ENCODE measurements at places on chromosomes 6 and 20.

DNA sequence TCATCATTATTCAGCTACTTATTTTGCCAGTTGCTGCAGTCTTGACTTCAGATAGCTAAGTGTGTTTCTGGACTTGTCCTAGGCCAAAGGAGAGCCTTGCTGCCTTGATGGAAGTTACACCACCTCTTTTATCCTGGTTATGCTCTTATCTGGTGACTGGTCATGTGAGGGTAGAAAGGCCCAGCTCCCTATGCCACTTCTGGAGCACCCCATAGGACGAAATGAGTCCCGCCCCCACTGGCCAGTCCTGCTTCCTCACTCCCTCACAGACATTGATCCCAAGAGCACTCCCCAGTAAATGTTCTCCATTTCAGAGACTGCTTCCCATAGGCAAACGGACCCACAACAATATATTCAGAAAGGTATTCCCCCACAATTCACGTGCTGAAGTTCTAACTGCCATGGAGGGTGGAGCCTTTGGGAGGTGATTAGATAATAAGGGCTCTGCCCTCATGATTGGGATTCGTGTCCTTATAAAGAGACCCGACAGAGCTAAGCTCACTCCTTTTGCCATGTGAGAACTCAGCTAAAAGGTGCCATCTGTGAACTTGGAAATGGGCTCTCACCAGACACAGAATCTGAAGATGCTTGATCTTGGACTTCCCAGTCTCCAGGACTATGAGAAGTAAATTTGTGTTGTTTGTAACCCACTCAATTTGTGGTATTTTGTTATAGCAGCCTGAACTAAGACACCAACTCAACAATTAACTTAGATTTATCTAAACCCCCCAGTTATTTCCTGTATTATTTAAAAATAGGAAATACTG is 21.5 kb upstream of the ELOVL2 start:
- DNase-seq, result no peak

DNA sequence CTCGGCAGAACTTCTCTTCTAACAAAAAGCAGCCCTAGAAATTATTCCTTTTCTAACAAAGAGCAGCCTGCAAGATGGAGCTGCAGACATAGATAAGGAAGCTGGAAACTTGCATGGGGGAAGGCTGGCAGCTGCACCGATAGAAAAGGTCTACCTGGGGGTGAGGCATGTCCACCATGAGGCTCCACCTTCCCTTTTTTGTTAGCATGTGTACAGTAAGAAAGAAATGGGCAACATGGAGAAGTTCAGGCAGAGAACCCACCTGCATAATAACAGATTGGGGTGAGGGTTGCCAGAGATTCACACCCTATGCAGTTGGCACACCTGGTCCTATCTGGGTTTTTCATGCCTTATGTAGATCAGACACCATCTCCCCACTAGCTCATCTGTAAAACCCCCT is 25.4 kb downstream of the ZNF311 start:
- DNase-seq, result no peak

- no peak for DNase-seq
Observed at GRCh38 chr6:21494505-21494904, 99.0 kb upstream of the SOX4 start.

DNA sequence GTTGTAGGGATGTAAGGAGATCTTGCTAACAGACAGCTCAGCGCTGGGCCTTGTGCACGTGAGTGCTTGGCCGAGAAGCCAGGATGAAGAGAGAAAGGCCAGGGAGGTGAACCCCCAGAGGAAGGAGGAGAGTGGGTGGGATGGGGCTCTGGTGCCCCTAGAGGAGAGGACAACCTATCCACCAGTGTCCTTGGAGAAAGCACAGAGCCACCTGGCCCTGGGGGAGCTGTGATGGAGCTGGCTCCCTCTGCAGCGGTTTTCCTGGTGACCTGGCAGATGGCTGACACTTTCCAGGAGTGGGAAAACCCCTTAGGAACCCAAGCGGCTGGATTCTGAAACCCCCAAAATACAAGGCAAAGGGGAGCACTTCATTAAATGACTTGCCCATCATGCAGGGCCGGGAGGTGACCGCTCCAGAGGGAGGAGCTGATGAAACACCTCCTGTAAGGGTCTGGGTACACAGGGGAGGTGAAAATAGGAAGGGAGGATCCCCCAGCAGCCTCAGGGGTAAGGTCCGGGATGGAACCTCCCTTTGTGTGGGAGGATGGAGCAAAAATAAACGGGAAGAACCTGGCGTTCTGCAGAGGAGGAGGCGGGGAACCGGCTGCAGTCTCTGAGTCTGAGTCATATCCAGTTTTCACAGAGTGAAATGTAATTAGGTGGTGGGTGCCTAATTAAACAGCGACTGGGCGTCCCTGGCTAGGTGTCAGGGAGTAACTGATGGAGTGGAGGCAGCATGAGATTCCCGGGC is 80.4 kb downstream of the SULF2 start:
- no peak for DNase-seq

DNA sequence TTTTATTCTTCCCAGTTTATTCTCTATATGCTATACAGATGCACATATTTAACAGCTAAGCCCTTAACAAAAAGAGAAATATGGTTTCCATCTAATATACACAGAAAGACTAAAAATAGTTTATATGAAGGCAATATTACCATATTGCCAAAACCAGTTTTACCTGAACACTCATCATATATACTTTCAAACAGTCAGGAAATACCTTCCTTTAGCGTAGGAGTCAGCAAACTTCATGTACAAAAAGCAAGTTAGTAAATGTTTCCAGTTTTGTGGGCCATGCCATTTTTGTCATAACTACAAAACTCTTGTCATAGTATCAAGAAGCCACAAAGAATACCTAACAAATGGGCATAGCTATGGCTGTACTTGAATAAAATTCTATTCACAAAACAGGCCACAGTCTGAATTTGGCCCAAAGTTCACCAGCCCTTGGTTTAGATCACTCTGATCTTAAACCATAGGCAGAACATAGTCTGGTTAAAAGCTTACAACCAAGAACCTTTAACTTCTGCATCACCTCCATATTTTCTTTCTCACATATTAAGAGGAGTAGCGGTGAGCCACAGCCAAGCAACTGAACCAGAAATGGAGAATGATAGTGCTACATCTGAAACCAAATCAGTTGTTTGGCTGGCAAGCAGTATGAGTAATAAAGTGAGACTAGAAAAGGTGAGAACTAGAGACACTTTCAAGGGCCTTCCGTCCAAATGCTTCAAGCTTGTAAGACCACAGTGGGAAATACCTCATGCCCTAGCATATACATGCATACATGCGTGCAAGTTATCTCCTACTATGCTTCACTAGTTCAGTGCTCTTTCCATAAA is 116.6 kb downstream of the PTPRK start:
- no peak for DNase-seq

DNA sequence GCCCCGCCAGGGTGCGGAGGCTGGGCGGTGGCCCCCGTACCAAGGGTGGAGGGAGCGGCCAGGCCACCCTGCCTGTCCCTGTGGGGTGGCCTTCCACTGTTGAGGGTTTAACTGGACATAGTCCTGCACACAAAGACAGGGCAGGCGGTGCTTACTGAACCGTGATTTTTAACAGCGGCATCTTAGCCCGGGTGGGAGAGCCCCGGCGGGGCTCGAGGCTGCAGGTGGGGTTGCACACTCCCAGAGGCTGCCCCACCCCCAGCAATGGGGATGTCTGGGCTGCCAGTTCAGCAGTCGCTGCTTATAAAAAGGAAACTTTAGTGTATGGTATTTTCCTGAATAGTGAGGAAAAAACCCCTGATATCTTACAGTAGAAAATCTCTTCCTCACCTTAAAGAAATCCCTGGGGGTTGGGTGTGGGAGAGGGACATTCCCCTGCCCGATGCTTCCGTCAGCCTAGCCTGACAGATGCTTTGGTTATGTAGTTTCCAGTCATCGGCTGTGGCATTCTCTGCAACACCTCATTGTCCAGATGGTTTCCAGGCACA is 79.4 kb downstream of the IRF4 start:
- DNase-seq, result no peak

- no peak for DNase-seq
Observed at GRCh38 chr6:24240943-24241342, 114.9 kb downstream of the NRSN1 start.

DNA sequence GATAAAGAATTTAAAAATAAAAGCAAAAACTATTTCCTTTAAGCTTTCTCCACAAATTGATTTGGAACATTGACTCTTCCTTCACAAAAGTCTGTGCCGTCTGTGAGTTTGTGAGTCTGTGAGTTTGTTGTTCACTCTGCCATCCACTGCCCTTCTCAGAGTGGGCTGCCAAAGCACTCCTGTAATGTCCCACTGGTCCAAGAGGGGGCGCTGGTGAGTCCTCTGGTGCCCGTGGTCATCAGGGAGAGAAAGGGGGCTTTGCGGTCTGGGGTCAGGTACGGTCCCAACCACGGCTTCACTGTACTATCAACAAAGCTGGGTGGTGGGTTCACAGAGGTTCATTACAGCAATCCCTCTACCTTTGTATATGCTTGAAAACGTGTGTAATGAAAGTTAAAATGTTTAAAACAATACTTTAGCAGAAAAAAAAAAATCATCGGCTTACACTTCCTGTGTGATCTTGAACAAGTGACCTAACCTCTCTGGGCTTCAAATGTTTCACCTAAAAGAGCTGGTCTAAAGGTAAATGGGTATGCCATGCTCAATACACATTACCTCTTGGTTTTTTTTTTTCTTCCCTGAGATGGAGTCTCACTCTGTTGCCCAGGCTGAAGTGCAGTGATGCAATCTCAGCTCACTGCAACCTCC is 5.6 kb upstream of the ANKRD60 start:
- no peak for DNase-seq

GRCh38 chr6:25370178-25371036 is 91.2 kb downstream of the CARMIL1 start:
- no peak for DNase-seq

DNA sequence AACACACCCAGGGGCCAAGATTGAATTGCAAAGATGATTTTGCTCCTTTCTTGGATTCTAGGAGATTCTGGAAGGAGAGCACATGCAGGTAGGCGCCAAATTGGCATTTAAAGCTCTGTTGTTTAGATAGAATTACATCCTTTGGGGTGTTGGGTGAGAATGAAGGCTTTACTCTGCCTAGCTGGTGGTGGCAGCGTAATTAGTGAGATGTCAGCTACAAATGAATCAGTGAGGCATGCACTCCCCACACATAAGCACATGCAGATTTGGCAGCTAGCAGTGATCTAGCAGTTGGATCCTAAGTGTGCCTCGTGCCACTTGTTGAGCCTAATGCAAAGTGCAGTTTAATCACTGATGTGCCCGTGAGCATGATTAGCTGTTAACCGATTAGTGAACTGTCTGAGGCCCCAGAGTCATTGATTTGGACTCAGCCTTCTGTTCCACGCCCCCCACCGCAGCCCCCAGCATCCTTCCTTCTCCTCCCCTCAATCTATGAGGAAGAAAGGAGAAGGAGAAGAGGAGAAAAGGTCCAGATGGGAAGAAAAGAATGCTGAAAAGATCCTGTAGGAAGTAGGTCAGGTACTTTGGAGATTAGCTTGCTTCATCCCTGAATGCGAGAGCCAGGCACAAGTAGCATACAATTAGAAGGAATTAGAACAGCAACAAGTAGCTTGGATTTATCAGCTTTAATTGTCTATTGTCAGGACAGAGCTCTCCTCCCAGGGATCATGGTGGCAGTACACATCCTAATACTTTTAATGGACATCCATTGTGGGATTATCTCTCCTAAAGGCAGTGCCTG is 6.0 kb upstream of the PRDM1 start:
- DNase-seq, result no peak

DNA sequence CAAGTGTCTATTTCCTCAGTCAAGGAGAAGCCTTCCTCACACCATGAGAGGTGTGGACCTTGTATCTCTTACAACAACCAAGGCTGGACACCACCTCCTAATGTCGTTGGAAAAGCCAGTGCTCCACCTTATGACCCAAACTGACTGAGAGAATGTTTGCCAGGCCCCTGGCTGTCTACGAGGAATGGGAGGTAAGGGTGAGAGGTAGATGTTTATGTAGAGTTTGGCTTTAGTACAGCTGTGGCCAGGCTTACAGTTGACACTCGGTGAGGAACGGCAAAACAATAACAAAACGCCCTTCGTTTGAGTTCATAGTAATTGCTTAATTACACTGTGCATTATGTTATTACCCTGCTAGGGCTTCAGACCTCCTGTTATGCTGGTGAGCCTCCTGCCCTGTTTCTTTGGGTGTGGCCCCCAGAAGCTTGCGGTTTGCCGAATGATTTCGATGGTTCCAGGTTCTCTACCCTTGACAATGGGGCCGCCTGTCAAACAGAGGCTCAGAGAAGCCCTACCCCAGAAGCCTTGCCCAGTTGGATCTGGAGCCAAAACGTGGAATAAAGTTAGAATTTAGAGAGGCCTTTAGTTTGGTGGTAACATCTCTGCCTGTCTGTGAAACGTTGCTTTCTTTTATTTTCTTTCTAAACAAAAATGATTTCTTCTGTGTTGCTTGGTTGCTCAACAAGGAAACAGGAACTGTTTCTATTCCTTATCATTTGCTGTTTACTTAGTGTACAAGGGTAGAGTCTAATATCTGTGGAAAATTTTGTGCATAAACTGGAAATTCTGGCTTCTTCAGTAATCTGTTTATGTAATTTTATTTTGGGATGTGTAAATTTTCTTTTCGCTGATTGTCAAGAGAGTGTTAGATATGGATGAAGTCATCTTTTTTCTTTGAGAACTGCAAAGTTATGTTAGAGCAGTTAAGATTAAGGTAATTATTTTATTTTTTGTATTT is 60.4 kb upstream of the FOXQ1 start:
- no peak for DNase-seq

- no peak for DNase-seq
Observed at GRCh38 chr20:63714858-63715257, 7.0 kb downstream of the ZGPAT start.

Data from pulmonary artery endothelial cell (primary cell).